ENCODE measurements at places on chromosomes 4 and X.

DNA sequence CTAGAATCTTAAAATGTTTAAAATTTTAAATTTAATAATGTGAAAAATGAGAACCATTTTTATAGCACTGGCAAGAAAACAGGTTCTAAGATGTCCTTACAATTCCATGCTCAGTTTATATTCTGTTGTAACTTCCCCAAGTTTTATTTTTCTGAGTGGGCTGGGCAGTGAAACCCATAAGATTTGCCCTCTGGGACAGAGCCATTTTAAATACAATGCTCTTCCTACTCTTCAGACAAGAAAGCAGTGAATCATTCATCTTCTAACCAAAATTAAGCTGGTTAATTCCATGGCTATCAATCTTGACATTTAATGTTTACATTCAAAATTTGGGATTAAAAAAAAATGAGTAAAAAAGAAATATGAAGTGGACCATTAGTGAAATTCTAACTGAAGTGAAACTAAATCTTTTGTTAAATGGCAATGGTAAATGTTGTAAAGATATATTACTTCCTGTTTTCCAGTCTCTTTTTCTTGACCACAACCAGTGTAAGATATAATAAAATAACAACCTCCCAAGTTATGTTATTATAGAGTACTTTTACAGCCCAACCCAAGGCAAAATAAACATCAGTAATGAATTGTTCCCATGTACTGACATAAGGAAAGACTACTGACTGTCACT, 37.2 kb upstream of the PTPN13 start:
- no peak for DNase-seq

DNA sequence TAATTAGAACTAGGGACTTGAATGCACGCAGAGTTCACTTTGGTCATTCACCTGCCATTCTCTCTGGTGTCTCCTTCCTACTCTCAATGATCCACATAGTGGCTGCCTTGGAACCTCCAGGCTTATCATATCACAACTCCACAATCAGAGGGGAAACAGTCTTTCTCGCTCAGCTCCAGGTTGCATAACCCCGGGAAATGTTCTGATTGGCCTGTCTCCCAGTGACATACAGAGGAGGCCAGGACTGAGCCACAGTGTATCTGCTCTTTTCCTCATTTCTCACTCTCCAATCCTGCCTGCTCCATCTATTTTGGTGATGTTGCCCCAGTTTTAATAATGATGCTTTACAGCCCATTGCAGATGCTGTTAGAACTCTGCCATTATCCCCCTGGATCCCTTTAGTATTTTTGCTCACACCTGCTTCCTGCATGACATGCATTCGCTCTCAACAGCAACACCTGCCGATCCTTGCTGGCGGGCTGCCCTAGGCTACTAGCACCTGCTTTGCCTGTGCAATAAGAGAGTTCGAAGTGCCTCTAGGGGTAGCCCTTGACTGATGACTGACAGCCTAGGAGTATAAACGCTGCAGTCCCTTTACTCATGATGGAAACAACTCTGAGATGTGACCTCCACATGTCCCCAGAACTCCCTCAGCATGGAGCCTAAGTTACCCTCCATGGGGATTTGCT, 211.3 kb upstream of the RPS6KA3 start:
- no peak for DNase-seq

DNA sequence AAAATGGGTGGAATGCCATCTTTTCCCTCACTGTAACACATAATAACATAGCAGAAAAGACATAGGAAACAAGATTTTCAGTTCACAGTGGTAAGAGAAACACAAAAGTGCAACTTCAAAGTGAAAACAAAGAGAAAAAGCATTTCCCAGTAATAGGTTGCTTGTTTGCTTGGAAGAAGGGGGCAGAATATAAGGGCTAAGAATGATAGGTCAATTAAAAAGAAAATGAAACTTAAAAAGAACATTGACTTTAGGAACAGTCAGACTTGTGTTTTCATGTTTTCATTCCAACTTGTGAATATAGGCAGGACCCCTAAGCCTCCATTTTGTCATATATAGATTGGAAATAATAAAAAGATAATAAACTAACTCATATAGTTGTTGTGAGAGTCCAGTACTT, 168.2 kb upstream of the PPP3CA start:
- no peak for DNase-seq

DNA sequence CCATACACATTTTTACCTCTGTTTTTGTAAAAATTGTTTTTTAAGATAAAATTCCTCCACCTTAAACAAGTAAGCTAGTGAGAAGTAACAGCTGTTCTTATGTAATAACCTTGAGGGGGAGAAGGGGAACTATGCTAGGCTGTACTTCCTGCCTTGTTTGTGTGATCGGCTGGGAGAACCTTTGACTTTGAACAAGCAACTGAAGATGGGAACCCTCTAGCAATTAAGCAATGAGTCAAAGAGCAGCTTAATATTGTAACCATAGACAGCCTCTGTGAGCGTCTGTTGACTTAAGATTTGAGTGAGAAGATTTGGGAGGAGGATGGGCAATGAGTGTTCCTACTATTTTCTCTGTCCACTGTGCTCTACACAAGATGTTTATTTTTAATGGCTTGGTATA, 135.1 kb downstream of the SCLT1 start:
- no peak for DNase-seq

GRCh38 chr4:141971869-141972268, 335.5 kb downstream of the IL15 start:
- no peak for DNase-seq

GRCh38 chr4:182208526-182209050, 34.6 kb upstream of the TENM3 start:
- DNase-seq: no peak

DNA sequence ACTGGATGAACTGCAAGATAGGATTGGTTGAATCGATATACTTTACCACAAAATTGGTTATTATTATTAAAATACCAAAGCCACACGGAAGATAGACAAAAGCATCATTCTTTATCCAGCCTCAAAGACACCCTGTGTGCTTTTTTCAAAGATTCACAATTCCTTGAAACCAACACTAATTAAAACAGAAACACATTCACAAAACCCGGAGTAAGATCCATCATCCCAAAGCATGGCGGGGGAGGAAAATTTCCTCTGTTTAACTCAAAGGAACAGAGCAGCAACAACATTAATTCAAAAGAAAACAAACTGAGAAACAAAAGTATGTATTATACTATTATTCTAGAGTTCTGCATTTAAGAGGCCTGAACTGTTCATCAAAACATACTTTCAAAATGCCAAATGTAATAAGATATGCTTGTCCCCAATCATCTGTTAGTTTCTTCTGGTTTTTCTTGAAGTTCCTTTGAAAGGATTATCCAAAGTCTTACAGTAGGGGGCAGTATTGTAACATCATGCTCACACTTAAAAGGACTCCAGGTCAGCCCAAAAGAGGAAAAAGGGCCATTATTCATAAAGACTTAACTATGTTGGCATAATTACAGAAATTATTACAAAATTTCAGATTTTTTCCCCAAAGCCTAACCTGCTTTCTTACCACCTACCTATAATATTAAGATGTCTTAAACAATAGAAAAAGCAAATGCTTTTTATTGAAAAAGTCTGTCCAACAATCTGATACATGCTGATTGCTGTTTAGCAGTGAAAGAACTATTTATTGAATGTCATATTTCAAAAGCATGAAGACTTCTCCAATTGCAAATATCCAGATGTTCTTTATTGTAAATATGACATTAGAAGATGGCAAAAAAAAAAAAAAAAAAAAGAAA, 168.7 kb downstream of the SCFD2 start:
- DNase-seq: no peak

DNA sequence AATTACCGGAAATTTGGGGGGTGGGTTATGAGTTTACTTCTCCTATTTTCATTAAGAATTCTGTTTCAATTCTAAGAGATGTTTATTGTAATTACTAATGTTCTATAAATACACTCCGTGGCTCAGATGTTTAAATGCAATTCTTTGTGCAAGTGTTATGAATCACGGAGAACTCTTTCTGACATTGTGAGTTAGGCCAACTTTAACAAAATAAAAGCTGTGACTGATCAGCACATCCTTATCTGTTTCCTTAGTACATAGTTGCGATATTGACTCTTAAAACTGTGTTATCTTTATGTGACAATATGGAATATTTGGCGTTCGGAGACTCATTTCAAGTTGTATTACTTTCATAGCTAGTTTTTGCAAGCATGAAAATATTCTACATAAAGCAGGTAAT, 902 bp downstream of the KLHL4 start:
- DNase-seq: no peak

DNA sequence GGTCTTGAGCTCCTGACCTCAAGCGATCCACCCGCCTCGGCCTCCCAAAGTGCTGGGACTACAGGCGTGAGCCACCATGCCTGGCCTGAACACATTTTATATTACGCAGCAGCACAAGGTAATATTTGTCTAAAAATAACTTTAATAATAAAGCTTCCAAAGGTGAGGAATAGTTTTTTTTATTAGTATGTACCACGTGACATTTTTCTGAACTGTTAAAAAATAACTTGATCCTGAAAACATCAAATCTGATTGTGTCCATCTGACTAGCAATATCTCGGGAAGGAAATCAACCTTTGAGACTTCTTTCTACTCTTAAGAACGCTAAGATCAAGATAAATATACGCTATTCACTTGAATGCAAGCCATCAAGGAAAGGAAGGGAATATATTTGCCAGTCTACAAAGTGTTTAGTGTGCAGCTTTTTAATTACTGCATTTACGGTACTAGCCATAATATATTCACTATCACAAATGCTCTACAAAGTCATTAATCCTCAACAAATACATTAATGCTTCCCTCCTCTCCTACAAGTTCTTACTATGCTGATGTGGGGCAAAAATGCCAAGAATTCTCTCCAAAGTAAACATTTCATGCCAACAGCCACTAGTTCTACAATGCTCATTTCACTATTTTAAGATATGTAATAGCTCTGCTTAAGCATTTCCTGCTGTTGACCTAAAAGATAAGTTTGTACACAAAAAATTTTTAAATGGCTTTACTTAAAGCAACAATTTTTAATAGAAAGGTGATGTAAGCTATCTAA, 143.6 kb downstream of the APBB2 start:
- DNase-seq: no peak

- no peak for DNase-seq
Measured at GRCh38 chr4:56791316-56791715, 30.2 kb downstream of the SPINK2 start.

- DNase-seq: no peak
Measured at GRCh38 chr4:72767618-72768302, 198.7 kb upstream of the ADAMTS3 start.

GRCh38 chrX:6983207-6983955, 164.1 kb upstream of the STS start:
- no peak for DNase-seq

DNA sequence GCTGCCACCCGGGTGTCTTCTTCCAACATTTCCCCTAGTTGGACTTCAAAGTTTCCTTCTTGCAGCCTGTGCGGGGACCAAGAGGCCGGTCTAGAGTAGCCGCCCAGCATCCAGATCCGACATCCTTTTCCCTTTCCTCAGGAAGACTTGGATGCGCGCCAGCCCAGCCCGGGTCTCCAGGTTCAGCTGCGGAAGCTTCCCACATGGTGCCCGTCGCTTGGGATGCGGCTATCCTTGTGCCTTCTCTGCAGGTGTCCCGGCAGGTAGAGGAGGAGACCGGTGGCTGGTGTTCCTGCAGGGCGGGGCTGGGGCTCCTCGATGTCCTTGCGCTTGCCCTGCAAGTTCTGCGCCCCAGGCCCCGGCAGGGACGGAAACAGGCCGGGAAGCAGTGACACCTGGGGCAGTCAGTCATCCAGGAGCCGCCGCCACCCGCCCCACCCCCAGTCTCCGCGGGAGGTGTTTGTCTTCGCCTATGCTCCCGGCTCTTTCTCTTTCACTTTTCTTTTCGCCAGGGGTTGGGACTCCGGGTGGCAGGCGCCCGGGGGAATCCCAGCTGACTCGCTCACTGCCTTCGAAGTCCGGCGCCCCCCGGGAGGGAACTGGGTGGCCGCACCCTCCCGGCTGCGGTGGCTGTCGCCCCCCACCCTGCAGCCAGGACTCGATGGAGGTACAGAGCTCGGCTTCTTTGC, at the start of gene IL15:
Gene IL15, plus strand, starts transcription at position 502 of the 689 bp plus-strand sequence. CDS start 82,882 bp downstream, outside the sequence.
- DNase-seq: peak; percentile 32

DNA sequence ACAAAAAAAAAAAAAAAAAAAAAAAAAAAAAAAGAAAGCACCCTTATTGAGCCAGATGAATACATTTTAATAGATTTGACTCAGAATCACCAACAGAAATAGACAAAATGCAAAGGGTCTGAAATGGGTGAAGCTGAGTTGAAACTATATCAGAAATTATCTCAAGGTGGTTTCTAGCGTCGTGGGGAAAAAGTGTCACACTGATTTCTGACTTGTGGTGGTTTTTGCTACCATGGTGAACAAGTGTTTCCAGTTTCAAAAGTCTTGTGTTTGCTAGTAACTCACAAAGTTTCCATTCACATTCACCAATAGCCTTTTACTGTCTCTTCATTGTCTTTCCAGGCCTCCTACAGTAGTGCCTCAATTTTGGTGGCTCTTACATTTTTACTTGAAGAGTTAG, 135.5 kb downstream of the ARHGAP24 start:
- no peak for DNase-seq

GRCh38 chrX:129495900-129496299, 27.4 kb downstream of the SMARCA1 start:
- DNase-seq: no peak

- no peak for DNase-seq
Measured at GRCh38 chr4:153794006-153794405, 5.1 kb upstream of the SFRP2 start.

GRCh38 chr4:101780284-101780683, 10.2 kb upstream of the BANK1 start:
- DNase-seq: no peak

- no peak for DNase-seq
Measured at GRCh38 chrX:152897222-152898131, at the start of gene ZNF185. Gene ZNF185, plus strand, starts transcription at chrX:152898067. Its CDS starts 16,423 bp downstream, at chrX:152914490.

- DNase-seq: no peak
Measured at GRCh38 chrX:155998761-155999510, 1.4 kb downstream of the IL9R start.

- DNase-seq: no peak
Measured at GRCh38 chr4:4677556-4678522, 136.0 kb upstream of the STX18 start.

DNA sequence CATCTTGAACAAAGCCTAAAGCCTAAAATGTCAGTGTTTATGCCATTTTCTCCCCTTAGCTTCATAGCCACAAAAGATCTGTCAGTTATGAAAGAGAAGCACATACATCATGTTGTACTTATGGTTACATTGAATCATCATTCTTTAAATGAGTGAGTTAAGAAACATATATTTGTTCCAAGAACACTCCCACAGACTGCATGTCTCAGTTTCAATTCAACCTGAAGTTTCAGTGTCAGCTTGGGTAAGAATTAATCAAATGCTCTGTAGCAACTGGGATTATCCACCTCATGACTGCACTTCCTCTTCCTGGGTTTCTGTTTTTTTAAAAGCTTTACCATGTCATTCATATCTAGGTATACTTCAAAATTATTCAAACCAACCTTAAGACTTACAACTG, 3.9 kb upstream of the TMPRSS11B start:
- no peak for DNase-seq

GRCh38 chr4:52142816-52143215, 91.7 kb downstream of the SPATA18 start:
- DNase-seq: no peak

- no peak for DNase-seq
Measured at GRCh38 chr4:4861390-4862018, 2.0 kb downstream of the MSX1 start.

- DNase-seq: no peak
Measured at GRCh38 chr4:156976147-156976546, 4.5 kb upstream of the PDGFC start.

GRCh38 chr4:18934197-18934596, 912.6 kb upstream of the LCORL start:
- DNase-seq: no peak

All from activated CD4-positive, alpha-beta T cell treated with anti-CD3 and anti-CD28 coated beads, Interleukin-2, amount 50 U/mL, for 24 hours (primary cell).